ENCODE measurements at places on chromosomes 16 and 17.

DNA sequence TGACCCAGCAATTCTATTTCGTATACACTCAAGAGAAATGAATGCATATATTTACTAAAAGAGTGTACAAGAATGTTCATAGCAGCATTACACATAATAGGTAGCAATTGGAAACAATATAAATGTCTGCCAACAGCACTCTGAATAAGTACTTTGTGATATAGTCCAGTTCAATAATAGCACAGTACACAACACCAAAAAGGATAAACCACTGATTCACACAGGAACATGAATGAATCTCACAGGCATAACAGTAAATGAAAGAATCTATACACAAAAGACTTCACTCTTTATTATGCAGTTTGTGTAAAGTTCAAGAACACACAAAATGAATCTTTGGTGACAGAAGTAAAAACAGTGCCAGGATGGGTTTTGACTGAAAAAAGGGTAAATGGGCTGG lies 86.3 kb downstream of the NLK start:
- DNase-seq, result no peak

DNA sequence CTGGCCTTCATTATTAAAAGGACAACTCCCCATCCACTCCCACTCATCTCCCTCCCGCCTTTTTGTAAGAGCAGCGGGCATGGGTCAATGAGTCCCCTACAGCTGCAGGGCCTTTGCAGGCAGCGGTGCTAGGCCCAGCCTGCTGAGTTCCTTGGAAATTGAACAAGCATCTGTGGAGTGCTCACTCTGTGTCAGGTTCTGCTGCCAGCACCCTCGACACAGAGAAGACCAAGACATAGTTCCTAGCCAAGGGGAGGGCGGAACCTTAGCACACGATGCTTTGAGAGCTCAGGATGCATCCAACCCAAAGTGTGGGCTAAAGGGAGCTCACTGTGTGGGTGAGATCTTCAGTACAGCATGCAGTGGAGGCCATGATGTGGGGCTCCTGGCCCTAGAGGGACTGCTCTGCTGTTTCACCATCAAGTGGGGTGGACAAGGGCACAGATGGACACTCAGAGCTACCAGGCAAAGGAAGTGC lies 27.6 kb downstream of the RMI2 start:
- DNase-seq, result no peak

GRCh38 chr16:54488729-54489128 lies 202.1 kb upstream of the IRX3 start:
- no peak for DNase-seq

DNA sequence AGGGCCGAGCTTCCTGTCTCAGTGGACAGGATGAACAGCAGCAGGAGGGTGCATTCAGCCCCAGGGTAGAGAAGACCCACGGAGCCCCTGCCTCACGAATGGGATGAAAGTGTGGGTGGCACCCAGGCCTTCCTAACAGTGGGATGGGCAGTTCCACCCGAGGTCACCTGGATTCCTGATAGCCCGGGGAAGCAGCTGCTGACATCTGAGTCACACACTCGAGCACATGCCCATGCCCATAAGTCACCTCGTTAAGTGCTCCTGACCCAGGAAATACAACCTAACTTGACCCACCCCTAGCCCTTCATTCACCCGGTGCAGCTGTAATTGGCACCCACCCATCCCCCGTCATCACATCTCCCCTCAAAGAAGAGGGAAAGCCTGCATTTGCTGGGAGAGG lies 85.3 kb upstream of the FOXF1 start:
- DNase-seq, result no peak

DNA sequence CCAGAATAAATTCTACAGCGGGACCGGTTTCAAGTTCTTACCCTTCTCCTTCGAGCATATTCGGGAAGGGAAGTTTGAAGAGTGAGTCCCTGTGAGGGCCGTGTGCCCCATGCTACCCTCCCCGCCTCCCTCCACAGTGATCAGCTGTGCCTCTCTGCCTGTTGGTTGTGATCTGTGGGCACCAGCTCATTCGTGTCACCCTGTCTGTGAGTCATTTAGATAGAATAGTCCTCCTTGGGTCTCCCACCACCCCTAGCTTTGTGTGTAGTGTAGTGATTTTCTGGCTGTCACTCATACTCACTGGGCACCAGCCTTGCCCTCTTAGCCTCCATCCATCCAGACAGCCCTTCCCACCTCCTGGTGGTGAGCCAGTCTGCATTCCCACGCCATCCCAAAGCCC lies 15.0 kb upstream of the NAGLU start:
- DNase-seq, result no peak

DNA sequence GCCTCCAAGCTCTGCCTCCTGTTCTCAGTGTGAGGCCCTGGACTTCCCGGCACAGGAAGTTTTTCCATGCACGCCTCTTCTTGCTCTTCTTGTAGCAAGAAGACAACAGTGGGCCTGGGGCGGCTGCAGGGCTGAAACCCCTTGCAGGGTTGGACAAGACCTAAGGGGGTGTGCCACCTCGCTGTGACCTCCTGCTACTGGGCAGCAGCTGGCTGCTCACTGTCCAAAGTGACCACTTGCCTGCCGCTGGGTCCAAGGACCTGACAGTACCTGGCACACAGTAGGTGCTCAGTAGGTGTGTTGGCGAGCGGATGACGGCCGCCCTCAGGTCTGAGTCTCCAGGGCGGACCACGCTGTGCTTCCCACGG lies 331.6 kb downstream of the C16orf95 start:
- no peak for DNase-seq

DNA sequence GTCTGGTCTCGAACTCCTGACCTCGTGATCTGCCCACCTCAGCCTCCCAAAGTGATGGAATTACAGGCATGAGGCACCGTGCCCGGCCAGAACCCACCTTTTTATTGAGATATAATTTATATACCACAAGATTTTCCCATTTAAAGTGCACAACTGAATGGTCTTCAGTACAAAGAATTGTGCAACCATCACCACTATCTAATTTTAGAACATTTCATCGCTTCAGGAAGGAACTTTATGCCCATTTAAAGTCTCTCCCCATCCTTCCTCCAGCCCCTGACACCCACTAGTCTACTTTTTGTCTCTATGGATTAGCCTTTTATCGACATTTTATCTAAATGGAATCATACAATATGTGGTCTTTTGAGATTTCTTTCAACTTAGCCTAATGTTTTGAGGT lies 25.4 kb upstream of the HELZ start:
- no peak for DNase-seq

- no peak for DNase-seq
Observed at GRCh38 chr17:31453896-31454295, 62.4 kb downstream of the RAB11FIP4 start.

GRCh38 chr17:4204710-4205173 lies 59.0 kb downstream of the ANKFY1 start:
- no peak for DNase-seq

GRCh38 chr17:35376245-35376644 lies 2.8 kb upstream of the SLFN11 start:
- DNase-seq, result no peak

- DNase-seq, result no peak
Observed at GRCh38 chr17:33260638-33261037, 32.5 kb downstream of the ASIC2 start.

DNA sequence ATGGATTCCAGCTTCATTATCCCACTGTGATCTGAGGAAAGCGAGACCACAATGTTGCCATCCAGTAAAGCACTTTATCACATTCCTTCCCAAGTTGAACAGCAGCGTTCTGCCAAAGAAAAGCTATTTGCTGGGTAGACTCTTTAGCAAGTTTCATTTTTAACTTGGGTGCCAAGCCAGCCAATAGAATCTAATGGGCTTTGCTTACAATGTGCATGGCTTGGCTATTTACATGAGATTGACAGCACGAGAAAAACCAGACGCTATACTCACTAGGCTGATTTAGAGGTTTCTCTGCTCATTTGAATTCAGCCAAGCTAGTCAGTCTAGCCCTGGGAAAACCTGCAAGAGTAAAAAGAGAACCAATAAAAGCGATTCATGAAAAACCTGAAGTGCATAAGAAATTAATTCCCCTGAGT lies 108.9 kb downstream of the CDH13 start:
- DNase-seq, result no peak

GRCh38 chr17:39642291-39643074 lies 5.5 kb downstream of the STARD3 start:
- no peak for DNase-seq

DNA sequence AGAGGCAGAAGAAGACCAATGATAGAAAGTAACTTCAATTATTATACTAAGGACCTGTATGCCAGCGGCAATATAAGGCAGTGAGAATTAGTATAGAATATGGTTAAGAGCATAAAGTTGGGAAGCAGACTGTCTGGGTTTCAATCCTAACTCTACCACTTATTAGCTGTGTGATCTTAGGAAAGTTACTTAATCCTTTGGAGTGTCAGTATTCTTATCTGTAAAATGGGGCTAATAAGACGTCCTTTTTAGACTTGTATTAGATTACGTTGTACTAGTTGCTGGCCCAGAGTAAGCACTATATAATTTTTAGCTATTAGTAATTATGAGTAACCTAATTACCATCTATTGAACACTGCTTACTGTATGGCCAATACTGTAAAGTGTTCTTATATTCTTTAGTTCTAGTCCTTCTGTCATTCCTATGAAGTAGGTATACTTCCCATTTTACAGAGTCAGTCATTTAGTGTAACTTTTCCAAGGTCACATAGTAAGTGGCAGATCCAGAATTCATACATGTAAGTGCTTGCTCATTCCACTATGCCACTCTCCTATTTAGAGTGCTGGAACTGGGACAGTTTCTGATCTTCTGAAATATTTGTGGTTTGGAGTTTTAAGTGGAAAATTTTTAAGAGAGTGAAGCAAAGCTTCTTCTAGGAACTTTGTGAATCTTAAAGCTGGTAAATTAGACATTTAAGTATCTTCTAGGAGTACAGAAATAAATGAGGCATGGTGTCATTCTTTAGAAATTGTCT lies 22.5 kb downstream of the HEATR9 start:
- no peak for DNase-seq

GRCh38 chr17:35297666-35298065 lies 54.8 kb downstream of the SLFN5 start:
- DNase-seq, result no peak

GRCh38 chr16:88854306-88855111 lies 2.2 kb downstream of the GALNS start:
- no peak for DNase-seq

GRCh38 chr17:2406271-2406902 lies 5.5 kb upstream of the MNT start:
- no peak for DNase-seq

DNA sequence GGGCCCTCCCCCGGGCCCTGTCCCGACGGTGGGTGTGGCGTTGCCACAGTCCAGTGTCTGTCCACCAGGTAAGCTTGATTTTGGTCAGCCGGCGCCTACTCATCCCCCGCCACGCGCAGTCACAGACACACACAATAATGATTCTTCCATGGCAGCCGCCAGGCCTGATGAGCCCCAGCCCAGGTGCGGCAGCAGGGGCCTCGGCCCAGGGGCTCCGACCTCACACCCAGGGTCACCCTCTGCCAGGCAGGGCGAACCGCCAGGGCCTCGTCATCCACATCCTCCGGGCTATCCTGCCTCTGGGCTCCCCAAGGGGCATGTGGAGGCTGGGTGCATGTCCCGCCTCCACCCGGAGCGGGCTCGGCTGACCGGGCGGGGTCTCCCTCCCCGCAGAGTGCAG lies 7.5 kb downstream of the TPSG1 start:
- no peak for DNase-seq

GRCh38 chr16:4218202-4218601 lies 23.7 kb downstream of the SRL start:
- no peak for DNase-seq

- DNase-seq, result no peak
Observed at GRCh38 chr17:8606401-8606800, 24.1 kb downstream of the MYH10 start.

GRCh38 chr17:82329683-82330321 lies 3.8 kb downstream of the SECTM1 start:
- no peak for DNase-seq

DNA sequence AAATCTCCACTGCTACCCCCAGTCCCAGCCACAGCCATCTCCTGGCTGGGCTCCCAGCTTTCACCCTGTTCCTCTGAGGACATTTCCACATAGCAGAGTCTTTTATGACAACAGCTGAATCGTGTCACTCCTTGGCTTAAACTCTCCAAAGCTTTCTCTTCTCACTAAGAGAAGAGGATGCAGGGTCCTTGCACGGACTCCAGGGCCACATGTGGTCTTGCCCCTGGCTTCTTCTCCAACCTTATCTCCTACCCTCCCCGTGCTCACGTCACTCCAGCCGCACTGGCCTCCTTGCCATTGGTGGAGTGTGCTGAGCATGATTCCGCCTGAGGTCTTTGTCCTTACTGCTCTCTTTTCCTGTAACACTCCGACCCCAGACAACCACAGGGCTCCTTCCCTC lies 39.9 kb upstream of the CCDC182 start:
- DNase-seq, result no peak

DNA sequence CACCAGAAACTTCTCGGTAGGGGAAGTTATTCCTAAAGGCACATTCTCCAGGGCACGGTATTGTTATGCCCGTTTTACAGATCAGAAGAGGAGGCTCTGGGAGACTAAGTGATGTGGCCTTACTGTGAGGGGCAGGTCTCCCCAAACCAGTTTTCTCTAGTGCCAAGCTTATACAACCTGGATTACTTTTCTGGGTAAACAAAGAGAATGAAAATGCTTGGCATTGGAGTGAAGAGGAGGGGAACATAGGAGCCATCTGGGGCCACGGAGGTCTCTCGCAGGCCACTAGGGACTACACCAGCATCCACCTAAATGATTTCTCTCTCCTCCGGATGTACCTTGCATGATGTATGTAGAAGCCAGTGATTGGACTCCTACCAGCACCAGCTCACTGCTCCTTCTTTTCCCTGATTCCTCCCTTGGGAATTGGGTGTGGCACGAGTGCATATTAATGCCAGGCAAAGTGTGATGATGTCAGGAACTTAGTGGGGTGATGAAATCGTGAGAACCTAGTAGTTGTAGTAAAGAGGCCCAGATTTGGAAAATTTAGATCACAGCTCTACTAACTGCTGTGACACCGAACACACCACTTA lies 674 bp downstream of the TOM1L1 start:
- no peak for DNase-seq

DNA sequence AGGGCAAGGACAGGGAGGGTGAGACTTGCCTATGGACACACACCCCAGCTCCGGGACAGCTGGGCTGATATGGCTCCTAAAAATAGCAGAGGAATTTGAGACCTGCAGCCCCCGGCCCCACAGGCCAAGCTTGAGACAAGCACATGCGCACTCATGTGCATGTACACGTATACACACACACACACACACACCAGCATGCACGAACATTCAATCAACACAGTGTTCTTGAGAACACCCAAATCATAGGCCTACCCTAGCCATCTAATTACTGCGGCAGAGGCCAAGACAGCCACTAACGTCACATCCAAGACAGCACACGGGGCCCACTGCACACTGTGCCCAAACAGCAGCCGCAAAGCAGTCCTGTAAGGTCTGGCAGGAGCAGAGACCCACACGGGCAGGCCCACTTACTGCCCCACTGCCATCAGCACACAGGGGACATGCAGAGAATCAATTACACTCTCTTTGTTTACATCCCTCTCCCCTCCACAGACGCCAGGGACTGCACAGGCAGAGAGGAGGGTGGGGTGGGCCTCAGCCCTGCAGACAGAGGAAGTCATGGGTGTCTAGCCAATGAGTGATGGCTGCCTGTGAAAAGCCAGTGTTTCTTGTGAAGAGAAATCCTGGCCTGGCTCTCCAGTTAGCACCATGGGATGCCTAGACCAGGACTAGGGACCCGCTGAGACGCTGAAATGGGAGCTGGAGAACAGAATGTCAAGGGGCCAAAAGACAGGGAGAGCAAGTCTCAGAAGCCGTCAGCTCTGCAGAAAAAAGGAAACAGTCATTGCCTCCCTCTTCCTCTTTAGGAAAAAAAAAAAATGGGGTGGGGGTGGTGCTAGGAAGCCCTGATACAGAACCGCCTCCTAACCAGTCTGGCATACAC lies 39.3 kb downstream of the MYO18A start:
- peak; percentile 32 for DNase-seq

GRCh38 chr17:48244814-48245213 lies 137.2 kb downstream of the SNX11 start:
- DNase-seq, result no peak

All from nucleus accumbens (tissue), 56 donors.